Parietal lobe (tissue), 2 donors: ENCODE measurements at places on chromosomes 1 and 21. TPM values are rescaled to one million over a fixed set of nuclear protein-coding genes. Genes with fewer than 3 reads are reported as not detected.

AKR7A3 gene
- 2.5 TPM for total RNA-seq

GJA9 gene
- not detected for total RNA-seq

DIPK1A gene
- total RNA-seq, result 17.2 TPM

HPCAL4 gene
- 47.9 TPM for total RNA-seq

LCE2B gene
- total RNA-seq, result not detected

COL24A1 gene
- total RNA-seq, result 1.6 TPM

CTTNBP2NL gene
- total RNA-seq, result 40.4 TPM

FCRLB gene
- total RNA-seq, result 1.9 TPM

LCE1B gene
- not detected for total RNA-seq

TCHHL1 gene
- total RNA-seq, result not detected
